ENCODE measurements at places on chromosomes 6 and 20.

- no peak for DNase-seq
These were observed 798.9 kb downstream of the EYS start for GRCh38 chr6:64908104-64908503.

- DNase-seq, result no peak
These were observed 144.5 kb upstream of the FLRT3 start for GRCh38 chr20:14481863-14482262.

DNA sequence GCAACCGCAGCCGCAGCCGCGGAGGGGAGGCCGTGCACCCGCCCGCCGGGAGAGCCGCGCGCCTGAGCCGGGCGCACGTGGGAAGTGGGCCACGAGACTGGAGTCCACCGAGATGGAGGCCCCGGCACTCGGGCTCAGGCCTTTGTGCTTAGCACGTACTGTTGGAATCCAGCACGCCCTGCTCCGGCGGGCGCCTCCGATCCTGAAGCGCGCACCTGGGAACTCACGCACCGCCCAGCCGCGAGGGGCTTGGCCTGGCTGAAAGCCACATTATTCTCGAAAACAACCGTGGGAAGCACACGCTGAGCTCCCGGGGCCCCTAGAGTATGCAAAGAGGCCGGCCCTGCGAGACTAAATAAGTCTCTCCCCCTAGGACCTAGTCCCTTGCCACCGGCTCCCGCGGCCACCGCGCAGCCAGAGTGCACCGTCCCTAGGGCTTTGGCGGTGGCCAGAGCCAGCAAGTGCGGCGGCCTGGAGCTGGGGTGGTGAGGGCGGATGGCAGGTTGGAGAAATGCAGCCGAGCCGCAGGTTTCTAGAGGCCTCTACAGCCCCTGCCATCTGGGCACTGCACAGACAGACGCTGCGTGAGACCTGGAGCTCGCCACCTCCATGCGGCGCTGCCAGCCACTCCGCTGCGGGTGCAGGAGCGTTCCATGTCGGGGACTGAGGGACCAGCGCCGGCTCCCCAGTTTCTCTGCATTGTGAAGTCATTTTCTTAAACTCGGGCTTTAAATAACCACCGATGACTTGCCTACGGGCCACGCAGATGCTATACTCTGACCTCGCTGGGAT, 42.0 kb upstream of the LY86 start:
- peak; percentile 64 for DNase-seq

DNA sequence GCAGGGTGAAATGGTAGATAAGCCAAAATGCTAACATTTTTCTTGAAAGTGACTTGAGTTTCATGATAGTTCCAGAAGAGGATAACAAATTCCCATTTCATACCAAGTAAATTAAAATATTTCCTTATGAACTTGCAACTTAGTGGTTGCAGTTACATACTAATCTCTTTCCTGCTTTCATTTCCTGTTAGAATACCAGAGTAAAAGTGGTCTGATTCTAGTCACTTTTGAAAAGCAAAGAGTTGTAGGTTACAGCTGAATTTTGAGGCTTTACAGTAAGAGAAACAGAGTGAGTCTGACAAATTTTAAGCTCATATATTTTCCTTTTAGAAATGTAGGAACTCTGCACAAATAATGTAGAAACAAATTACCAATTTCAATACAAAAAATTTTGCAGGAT, 117.4 kb downstream of the ZFAND3 start:
- DNase-seq, result no peak

DNA sequence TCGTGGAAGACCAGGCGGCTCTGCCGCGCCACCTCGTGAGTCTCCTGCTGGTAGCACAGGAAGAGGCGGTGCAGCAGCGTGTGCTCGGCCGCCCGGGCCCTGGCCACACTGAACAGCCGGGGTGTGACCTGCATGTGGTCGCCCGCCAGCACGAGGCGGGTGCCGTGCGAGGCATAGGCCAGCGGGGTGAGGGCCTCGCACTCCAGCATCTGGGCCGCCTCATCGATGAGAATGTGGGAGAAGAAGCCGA, 7.0 kb downstream of the HELZ2 start:
- no peak for DNase-seq

GRCh38 chr6:166206066-166206465, 38.4 kb upstream of the TBXT start:
- no peak for DNase-seq

DNA sequence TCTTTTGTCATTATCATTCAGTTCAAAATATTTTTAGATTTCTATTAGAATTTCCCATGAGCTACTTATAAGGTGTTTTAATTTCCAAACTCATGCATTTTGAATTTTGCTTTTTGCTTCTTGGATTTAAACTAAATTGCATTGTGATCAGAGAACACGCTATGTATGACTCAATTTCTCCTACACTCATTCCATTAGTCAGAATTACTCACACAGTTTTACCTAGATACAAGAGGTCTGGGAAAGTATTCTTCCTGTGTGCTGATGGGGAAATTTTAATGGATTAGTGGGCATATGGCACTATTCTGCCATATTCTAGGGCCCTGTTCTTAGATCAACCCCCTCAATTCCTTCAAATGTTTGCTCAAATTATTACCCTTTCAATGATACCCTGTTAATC, 49.9 kb upstream of the BMP5 start:
- DNase-seq, result no peak
